ENCODE measurements at places on chromosomes 5 and 9. TPM values are rescaled to one million over a fixed set of nuclear protein-coding genes. Genes with fewer than 3 reads are reported as not detected.
A peak's percentile ranks its signal among the peaks of the same experiment; 100 is the strongest.

CA9 gene
- total RNA-seq = 0.56 TPM

ZDHHC11 gene
- 0.36 TPM for total RNA-seq

MROH2B gene
- not detected for total RNA-seq

SPINK4 gene
- not detected for total RNA-seq

MEGF10 gene
- total RNA-seq = not detected

FIBCD1 gene
- 1.1 TPM for total RNA-seq

UTP15 gene
- 31.1 TPM for total RNA-seq

ADAMTSL2 gene
- total RNA-seq = not detected

TOR4A gene
- 9.7 TPM for total RNA-seq

HMCN2 gene
- total RNA-seq = not detected

DNA sequence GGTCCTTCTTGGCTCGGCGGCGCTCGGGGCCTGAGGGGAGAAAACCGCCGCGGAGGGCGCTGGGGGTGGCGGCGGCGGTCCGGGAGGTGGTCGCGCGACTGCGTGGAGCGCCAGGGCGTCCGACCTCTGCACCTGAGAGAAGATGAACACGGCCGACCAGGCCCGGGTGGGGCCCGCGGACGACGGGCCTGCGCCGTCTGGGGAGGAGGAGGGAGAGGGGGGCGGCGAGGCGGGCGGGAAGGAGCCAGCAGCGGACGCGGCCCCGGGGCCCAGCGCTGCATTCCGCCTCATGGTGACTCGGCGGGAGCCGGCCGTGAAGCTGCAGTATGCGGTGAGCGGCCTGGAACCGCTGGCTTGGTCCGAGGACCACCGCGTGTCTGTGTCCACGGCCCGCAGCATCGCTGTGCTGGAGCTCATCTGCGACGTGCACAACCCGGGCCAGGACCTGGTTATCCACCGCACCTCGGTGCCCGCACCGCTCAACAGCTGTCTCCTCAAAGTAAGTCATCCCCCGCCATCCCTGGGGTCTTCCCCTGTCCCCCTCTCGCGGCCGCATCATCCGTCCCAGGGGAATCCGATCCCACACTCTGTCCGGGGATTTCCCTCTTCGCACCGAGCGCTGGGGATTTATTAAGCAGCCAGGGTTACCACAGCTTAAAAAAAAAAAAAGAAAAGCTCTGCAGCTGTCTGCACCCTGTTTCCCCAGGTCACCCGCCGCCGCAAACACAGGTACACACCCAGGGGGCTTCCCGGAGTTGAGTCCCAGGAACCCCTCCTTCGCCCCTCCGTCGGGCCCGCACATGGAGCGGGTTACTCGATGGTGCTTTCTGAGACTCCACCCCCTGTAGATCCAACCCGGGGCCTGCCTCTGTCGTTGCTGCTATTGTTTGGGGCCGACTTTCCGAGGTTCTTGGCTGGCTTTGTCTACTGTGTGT, at the start of gene GTF3C4:
Gene GTF3C4 (plus strand): TSS at position 8 of the 935 bp plus-strand sequence. CDS start 135 bp downstream, at position 143.
- DNase-seq = peak; percentile 13

DNA sequence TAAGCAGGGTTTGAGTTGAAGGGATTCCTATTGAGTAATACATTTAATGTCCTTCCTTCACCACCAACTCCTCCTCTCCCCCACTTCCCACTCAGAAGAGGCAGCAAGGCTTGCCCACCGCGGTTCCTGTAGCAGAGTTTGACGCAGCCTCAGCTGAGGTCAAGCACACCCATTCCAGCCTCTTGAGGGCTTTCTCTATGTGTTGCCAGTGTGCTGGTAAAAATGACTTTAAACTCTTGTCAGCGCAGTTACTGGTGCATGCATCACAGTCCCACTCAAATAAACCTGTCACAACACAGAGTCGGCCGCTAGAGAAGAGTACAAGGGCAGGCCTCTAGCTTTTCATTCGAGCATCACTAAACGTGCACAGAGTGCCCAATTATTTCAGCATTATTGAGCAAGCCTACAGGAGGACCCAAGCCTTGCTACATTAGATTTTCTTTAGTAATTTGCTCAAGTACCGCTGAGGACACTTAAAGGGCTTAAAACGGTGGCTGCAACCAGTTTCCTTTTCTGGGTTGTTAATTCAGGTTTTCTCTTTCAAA, 79.6 kb downstream of the TLE4 start:
- no peak for DNase-seq

GRCh38 chr9:108156270-108156998, 666.9 kb upstream of the KLF4 start:
- no peak for DNase-seq

- no peak for DNase-seq
Measured at GRCh38 chr5:180817893-180818674, 15.5 kb upstream of the MGAT1 start.

DNA sequence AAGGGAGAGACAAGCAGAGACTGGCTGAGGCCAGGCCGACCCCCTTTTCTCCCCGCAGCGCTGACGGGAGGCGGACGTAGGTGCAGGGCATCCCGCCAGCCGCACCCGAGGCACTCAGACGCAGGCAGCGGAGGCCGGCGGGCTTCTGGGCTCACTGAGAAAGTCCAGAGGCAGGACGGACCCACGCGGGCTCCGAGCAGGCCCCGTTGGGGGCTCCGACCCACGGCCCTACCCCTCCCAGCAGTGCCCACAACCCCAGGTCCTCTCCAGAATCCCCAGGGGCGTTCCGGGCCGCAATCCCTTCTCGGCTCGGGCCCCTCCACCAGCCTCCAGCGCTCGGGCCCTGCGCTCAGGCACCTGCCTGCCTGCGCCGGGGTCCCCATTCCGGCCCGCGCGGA, 543 bp downstream of the MTMR12 start:
- peak; percentile 69 for DNase-seq

DNA sequence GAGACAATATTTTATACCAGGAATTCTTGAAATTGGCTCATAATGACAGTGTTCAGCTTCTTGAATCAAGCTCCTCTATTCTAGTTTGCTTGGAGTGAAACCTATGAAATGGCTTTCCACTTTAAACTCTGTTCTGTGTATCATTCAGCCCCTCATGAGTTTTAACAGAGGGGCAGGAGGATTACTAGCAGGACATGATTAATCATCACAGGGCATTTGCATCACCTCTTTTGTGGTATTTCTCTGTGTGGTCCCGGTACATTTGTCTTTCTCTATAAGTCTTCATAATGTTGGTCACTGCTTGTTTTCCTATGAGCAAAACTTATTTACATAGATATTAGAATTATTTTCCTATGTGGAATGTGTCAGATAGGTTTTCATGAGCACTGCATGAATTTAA, 21.2 kb downstream of the CAST start:
- no peak for DNase-seq

DNA sequence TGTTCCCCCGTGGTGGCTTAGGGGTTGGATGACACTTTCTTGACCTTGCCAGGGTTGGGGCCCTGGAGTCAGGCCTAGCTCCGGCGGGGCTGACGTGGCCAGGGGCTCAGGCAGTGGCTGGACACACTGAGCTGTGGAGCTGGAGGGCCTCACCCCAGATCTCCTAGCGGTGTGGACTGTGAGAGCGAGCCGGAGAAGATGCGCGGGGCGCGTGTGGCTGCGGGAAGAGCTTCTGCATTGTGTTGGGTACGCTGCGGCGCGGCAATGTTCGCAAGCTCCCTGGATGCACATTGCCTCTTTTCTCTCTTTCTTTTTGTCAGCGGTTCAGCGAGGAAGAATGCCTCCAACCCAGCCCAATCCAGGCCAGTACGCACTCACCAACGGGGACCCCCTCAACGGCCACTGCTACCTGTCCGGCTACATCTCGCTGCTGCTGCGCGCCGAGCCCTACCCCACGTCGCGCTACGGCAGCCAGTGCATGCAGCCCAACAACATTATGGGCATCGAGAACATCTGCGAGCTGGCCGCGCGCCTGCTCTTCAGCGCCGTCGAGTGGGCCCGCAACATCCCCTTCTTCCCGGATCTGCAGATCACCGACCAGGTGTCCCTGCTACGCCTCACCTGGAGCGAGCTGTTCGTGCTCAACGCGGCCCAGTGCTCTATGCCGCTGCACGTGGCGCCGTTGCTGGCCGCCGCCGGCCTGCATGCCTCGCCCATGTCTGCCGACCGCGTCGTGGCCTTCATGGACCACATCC, 4.8 kb downstream of the NR2F1 start:
- peak; percentile 59 for DNase-seq

- no peak for DNase-seq
Measured at GRCh38 chr5:90342576-90342975, 67.0 kb downstream of the CETN3 start.

GRCh38 chr5:31033295-31033694, 160.2 kb upstream of the CDH6 start:
- DNase-seq = peak; percentile 68

DNA sequence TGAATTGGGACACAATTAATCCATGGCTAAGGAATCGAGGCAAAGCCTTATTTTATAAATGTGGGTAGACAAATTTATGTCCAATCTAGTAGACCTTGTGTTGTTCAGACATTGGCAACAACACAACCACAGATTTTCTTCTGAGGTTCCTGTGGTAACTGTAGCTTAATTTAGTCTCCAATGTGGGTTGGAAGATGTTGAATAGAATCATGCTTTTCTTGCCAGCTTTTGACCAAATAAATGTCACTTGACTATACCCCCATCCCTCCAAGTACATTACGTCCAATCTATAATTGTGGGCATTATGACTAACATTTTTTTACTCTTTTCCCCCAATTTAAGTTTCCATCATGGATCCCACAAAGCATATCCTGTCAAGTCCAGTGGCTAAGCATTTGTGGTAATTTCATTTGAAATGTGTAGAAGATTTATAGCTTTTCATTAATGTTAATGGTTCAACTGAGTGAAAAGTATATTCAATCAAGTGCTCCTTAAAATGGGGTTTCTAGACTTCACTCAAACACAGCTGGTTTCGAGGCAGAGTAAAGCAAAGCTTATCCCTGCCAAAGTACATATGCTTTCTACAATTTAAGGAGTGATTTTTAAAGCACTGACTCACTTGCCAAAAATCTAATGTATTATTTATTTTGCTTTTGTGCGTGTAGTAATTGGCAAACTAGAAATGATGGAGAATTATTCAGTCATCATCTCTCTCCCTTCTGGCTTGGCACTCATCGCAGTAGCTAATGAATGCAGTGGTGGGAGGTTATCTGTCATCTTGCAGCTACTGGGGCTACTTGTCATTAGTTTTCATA, 141.8 kb downstream of the FAM174A start:
- peak; percentile 44 for DNase-seq

DNA sequence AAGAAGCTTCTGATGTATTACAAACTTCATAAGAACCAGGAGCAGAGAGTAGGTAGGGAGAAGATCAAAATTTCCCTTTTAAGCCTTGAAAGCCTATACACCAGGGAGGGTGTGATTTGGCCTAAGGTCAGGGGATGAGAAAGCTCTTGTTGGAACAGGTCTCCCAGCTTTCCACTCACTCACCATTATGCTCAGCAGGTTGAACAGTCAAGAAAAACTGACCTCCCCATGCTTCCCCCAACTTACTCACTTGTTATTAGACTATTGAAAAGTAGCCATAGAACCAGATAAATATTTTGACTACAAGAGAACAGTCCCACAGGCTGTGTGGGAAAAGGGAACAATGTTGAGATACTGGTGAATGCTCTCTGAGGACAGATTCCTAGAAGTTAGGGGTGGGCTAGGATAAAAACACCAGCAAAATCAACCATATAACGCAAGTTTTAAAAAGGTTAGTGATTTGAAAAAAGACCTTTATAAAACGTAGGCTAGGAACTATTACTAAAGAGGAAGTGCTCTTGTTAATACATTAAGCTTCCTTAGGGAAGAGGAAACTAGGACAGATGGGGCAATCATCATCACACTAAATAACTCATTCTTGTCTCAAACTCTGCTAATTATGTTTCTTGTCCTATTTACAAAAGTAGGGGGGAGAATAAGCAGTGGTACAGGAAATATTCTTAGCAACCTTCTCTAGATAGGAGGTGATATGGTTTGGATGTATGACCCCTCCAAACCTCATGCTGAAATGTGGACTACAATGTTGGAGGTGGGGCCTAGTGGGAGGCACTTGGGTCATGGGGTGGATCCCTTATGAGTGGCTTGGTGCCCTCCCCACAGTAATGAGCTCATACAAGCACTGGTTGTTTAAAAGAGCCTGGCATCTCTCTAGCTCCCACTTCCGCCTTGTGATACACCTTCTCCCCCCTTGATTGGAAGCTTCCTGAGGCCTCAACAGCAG, 31.0 kb downstream of the PCDHGC5 start:
- DNase-seq = peak; percentile 43

- DNase-seq = no peak
Measured at GRCh38 chr9:3903273-3903672, 377.5 kb upstream of the RFX3 start.

DNA sequence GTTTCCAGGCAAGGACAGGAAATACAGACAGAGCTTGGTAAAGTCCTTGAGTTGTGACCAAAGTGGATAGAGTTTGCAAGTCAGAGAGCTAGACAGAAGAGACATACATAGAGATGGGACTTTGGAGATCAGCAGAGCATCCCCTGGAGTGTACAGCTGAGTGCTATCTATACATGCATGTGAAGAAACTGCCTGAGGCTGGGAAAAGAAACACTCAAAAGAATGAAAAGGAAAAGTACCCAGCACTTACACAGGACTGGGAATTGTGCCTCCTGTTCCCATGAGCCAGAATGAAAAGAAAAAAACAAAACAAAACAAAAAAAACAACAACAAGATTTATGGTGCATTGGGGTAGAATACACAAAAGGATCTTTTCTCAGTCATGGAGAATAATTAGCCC, 606.4 kb downstream of the ZNF608 start:
- DNase-seq = no peak

DNA sequence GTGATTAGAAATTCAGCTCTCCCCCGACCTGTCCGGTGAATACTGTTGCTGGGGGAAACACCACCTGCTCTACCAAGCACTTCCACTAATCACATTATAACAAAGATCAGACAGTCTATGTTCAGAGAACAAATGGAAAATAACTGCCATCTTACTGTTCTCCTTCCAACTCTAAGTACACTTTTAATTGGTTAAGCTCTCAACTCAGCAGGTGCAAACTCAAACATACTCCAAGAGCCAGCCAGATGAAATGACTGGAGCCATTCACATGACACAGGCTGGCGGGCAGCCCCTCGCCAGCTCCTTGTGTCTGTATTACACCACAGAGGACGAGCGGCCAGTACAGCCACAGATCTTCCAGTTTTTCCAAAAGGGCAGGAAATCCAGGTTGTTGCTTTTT, 16.1 kb downstream of the LIFR start:
- no peak for DNase-seq

DNA sequence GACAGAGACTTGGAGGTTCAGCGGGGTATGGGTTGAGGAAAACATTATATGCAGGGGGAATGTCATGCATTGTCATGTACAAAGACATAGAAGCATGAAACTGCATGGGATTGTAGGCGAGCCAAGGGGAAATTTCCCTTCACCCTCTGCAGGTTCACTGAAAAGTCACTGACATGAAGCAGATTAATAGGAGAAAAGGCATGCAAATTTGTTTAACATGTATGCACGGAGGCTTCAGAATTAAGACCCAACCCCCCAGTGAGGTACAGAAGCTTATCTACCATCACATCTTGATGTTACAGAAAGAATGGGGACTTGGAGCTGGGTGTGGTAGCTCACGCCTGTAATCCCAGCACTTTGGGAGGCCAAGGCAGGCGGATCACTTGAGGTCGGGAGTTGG, 18.5 kb downstream of the NIM1K start:
- no peak for DNase-seq

GRCh38 chr9:87601176-87601575, 103.5 kb downstream of the DAPK1 start:
- DNase-seq = no peak

- DNase-seq = no peak
Measured at GRCh38 chr9:25396828-25397227, 281.4 kb downstream of the TUSC1 start.

GRCh38 chr9:23559522-23559921, 266.5 kb downstream of the ELAVL2 start:
- no peak for DNase-seq

Data from IMR-90 (cell line).